ENCODE measurements at places on chromosomes 3 and 15.

- DNase-seq: no peak
These were observed 33.7 kb downstream of the TJP1 start for GRCh38 chr15:29788433-29789034.

DNA sequence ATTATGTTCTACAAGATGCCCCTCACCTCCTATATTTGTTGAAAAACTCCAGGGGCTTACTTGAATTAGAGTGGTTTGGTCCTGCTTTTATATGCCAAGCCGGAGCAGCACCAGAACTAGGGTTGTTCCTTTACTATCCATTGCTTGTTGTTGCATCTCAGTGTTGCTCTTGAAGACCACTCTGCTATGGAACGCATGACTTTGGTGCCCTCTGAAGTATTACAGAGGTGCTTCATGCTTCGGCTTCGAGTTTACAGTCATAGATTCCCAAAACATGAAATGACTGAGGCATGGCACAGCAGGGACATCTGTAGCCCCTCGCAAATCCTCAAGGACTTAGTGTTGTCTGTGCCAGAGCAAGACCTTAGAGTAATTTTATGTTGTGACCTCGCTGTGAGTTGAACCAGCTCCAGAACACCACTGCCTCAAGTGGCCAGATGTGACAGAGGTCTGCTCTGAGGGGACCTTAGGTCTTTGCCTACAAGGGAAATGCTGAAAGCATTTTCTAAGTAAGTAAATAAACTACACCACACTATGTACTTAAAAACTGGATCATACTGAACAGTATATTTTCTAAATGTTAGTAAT is 67.2 kb upstream of the SIAH2 start:
- DNase-seq: no peak

DNA sequence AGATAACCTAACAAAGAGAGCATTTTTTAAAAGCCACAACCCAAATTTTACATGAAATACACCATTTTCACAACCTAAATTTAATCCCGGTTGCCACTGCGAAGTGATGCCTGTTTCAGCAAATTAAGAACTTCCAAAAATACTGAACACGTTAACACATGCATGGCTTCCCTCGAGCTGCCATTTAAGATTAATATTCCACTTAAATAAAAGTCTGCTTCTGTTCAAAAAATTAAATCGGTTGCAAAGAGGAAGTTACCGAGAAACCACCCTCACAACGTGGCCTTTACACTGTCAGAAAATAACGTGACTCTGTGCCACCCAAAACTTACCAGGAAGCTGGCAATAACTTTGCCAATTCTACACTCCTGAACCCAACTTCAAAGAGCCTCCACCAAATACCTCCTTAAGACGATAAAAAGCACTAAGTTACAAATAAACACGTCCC is 1.2 kb downstream of the TBL1XR1 start:
- peak; percentile 25 for DNase-seq

GRCh38 chr3:188734395-188734794 is 437.4 kb upstream of the TPRG1 start:
- DNase-seq: peak; percentile 57

GRCh38 chr15:25392806-25393205 is 46.0 kb downstream of the UBE3A start:
- no peak for DNase-seq

DNA sequence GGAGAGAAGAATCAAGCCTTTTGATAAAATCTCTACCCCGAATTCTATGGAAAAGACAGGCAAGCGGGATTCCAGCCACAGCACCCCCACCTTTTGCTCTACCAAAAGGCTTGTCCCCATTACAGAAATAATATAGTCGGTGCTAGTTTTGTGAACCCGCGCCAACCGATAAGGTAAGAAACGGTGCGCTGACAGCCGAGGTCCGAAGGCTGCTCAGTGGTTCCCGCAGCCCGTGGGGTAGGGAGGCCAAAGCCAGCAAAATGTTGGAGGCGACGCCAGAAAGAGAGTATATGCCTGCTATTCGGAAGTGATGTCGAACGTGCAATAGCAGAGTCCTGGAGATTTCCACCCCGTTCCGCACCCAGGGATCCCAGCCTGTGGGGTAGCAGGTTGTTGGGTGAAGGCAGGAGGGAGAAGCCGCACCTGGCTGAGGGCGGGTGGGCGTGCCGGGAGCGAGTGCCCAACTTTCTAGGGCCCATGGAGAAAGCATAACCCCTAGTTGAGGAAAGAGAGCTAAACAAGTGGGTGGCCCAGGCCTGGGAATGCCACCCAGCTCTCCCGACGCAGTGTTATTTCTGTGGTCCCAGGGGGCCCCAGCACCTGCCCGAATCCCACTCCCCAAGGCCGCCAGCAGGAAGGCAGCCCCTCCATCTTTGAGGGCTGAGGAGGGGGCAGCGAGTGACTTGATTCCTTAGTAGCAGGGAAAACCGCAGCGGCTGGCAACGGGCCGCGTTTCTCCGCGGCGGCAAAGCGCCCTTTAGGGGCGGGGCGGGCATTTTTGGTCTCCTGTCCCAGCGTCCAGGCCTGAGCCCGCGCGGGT is 7.9 kb upstream of the SOX2 start:
- DNase-seq: no peak

GRCh38 chr3:46350262-46350565 is 3.7 kb upstream of the CCR2 start:
- no peak for DNase-seq

DNA sequence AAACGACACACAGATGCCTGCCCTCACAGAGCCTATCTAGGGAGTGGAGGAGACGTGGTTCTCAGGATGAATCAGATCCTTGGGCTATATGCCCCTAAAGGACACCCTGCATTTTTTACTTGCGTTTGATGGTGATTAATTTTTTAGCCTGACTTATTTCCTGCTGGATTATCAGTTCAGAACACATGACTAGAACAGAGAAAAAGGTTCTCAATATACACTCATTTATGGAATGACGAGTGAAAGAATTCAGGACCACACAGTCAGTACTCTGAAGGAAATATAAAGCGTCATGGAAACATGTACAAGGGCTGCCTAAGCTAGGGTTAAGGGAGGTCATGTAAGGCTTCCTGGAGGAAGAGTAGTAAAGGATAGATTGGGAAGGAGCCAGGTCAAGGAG is 121.8 kb downstream of the SSR3 start:
- DNase-seq: no peak

- DNase-seq: no peak
These were observed 608.3 kb downstream of the ROBO2 start for GRCh38 chr3:77648214-77648613.

DNA sequence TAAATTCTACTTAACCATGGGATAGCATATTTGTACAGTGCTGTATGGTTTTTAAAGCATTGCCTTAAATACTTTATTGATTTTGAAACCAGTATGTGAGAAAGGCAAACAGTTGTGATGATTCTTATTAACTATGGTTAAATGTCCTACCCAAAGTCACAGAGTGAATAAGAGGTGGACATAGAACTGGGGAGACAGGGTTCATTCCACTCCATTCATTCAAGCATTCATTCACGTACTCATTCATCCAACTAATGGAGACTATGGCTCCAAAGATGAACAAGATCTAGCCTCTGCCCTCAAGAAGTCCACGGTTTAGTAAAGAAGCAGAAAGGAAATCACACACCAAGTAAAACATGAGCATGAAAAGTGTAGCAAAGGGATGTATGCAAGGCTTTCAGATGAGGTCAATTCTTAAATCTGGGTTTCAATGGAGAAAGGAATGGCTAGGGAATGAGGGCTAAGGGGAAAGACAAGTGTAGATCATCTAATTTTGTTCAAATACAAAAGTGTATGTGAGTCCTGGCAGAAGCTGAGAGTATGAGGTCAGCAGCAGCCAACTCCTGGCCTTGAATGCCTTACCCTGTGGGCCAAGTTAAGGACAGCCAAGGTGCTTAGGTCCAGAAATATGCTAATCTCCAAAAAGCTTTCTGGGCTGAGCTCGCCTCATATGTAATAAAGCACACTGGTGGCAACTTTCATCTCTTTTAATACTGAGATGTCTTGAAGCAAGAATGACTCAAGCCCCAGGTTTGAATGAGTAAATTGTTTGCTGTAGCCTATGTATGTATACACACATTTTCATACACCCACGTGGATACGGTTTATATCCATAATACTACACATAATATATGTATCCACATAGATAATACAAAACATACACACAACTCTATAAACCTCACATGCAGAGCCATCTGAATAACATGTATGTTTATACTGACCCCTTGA is 4.3 kb downstream of the TNIK start:
- no peak for DNase-seq

DNA sequence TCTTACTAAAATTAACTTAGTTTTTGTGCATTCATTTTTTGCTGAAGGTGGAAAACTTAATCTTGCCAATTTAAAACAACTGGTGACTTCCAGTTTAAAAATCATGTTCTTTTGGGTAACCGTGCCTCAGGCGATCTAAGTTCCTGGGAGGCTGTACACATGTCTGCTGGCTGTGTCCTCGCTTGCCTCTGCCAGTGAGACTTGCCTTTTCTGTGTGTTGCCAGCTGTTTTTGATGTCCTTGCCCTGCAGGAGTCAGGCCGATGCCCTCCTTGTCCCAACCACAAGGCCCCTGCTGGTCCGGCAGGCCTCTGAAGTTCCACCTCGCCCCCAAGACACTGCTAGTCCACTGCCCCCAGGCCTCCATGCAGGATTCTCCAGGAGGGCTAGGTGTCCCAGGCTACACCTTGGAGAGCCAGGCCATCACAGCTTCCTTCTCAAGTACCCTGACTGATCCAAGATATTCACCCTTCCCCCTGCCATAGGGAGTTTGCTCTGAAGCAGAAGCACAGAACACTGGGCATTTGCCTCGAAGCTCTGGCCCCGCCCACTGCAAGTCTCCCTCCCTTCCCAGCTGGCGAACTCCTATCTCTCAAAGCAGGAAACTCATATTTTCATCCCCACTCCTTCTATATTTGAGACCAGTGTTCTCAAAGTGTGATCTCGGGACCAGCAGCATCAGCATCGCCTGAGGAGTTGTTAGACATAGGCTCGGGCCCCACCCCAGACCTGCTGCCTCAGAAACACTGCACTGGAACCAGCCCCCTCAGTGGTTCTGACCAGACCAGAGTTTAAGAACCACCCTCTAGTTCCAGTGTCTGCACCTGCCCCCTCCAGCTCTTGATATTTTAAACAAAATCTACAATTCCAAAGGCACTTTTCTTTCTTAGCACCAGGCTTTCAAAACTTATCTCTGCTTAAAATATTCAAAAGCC is 185.8 kb upstream of the UBE2E1 start:
- no peak for DNase-seq

- DNase-seq: no peak
These were observed 564.5 kb upstream of the ZNF717 start for GRCh38 chr3:76349715-76350480.

DNA sequence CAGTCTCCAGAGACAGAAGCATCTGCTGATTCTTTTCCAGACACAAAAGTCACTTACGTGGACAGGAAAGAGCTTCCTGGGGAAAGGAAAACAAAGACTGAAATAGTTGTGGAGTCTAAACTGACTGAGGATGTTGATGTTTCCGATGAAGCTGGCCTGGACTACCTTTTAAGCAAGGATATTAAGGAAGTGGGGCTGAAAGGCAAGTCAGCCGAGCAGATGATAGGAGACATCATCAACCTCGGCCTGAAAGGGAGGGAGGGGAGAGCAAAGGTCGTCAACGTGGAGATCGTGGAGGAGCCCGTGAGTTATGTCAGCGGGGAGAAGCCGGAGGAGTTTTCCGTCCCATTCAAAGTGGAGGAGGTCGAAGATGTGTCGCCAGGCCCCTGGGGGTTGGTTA is 25.4 kb downstream of the SYNM start:
- DNase-seq: no peak

- DNase-seq: peak; percentile 18
These were observed 13.9 kb upstream of the TOP2B start for GRCh38 chr3:25678581-25678980.

DNA sequence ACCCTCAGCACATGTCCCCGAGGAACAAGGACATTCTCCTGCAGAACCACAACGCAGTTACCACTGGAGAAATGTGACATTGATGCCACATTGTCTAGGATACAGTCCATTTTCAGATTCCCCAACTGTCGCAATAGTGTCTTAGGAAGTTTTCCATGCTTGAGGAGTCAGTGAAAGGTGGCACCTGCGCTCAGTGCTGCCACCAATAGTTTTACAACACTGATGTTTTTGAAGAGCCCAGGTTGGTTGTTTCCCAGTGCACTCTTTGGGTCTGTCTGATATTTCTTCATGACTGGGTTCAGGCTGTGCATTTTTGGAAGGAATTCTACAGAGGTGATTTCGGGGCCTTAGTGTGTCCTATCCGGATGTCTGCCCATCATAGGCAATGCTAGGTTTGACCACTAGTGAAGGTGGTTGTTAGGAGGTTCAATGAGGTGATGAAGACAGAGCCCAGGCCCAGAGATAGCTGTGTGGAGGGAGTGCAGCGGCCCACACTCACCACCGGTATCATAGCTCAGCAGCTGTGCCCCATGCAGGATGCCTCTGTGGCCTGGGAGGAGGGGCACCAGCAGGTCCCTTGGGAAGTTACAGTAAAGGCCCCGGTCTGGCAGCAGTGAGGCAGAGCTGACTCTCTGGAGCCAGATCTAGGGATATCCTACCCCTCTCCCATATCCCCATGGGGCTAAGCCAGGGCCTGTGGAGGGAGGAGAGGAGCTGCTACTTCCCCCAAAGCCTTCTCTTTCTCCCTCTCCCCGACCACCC is 96.6 kb downstream of the DNAJB8 start:
- peak; percentile 23 for DNase-seq

- no peak for DNase-seq
These were observed 390.4 kb downstream of the LRTM1 start for GRCh38 chr3:54537506-54537905.

- peak; percentile 41 for DNase-seq
These were observed 680 bp downstream of the POC1A start for GRCh38 chr3:52153389-52154096.

GRCh38 chr3:178056868-178057267 is 479.4 kb upstream of the KCNMB2 start:
- DNase-seq: peak; percentile 13
